ENCODE measurements at places on chromosomes 11 and 22.

DNA sequence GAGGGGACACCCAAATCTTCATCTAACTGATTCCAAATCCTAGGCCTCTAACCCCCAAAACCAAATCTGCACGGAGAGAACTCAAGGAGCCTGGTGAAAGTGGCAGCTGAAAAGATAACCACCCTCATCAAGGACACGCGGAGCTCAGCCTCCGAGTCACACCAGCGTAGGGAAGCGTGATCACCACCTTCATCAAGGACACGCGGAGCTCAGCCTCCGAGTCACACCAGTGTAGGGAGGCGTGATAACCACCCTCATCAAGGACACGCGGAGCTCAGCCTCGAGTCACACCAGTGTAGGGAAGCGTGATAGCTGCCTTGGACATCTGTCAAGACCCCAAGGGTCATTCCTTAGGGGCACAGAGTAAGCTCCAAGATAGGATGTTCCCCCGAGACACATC is 29.3 kb upstream of the SYT8 start:
- DNase-seq: no peak

DNA sequence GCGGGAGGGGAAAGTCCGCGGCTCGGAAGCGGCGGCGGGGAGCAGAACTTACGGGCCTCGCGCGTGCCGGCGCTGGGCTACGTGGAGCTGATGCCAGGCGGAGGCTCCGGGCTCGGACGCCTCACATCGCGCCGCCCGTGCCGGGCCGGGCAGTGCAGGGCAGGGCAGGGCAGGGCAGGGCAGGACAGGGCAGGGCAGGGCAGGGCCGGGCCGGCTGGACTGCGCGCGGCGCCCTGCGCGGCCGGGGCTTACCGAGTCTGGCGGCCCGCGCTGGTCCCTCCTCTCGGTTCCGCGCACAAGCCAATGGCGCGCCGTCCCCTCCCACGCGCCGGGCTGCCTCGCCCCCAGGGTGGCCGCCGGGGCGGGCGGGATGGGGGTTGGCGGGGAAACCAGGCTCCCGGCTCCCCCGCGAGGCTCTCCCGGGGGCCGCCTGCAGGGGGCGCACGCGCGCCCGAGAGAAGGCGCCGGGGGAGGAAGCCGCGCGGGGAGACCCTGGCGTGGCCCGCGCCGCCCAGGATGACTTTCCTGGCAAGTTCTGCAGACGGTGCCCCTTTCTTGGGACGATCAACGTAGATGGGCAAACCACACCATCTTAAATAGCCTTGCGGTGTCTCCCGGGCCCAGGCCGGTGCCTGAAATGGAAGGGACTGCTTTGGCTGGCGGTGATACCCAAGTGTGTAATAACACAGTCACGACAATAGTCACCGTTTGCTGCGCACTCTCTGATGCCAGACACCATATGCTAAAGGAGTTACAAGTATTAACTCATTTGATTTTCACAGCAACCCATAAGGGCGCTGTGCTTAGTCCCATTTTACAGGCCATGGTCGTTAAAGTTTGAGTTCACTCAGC is at the start of gene TP53I11:
Gene TP53I11 (minus strand): TSS at position 259 of the 852 bp plus-strand sequence. CDS start 12,548 bp downstream, outside the sequence.
- peak; percentile 46 for DNase-seq

DNA sequence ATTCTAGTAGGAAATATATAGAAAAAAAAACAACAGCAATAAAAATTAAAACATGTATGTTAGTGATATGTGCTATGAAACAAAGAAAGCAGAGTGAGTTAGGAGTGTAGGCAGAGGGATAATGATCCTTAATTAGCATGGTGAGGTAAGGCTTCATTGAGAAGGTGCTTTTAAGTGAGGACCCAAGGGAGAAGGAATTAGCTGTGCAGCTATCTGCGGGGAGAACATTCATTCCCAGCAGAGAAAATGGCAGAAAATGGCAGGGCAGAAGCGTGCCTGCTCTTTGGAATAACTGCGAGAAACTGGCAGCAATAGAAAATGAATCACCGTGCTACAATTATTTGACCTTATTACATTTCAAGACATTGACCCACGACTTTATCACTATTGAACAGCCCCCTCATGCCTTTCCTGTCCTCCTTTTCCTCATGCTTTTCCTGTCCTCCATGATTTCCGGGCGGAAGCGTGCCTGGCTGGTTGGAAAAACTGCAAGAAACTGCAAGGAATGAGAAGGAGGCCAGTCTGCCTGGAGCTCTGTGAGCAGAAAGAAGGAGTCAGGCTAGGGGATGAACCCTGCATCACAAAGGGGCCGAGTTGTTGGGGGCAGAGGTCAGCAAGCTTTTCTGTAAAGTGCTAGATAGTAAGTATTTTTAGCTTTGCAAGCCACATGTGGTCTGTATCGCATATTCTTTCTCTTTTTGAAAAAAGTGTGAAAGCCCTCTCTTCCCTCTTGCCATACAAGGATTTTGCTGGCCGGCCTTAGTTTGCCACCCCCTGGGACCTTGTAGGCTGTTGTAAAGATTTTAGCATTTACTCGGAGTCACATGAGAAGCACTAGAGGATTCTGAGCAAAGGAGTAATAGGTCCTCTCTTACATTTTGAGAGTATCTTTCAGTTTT is 37.1 kb upstream of the SWAP70 start:
- no peak for DNase-seq

- no peak for DNase-seq
These were observed 1144.0 kb downstream of the BRD1 start for GRCh38 chr22:48683640-48684039.

DNA sequence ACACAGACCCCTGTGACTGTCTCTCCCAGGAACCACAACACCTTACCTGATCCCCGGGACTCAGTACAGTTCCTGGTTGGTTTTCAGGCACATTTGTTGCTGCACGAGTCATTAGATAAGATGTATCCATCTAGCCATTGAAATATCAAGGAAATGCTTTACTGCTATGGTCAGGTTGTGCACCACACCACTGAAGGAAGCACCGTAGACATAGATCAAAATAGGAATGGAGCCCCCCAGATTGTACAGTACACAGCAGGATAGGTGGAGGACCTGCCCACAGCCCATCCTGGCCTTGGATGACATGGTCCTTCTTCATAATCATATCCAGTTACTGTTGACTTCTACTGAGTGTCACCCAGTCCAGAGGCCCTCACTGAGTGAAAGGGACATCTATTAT is 85.9 kb upstream of the LDLRAD3 start:
- no peak for DNase-seq

DNA sequence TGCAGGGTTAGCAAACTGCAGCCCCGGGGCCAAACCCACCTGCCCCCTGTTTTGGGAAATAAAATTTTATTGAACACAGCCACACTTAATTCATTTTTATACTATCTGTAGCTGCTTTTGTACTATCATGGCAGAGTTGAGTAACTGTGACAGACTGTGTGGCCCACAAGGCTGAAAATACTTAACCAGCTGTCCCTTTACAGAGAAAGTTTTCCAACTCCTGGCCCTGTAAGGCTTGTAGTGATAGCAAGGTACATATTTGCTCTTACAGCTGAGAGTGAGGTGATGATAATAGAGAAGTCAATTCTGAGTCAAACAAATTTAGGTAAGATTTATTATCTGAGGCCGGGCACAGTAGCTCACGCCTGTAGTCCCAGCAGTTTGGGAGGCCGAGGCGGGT is 87.4 kb upstream of the SLC6A5 start:
- peak; percentile 71 for DNase-seq

- no peak for DNase-seq
These were observed 38.2 kb upstream of the WEE1 start for GRCh38 chr11:9535189-9535781.

GRCh38 chr22:38823637-38824036 is 20.2 kb downstream of the NPTXR start:
- no peak for DNase-seq

- DNase-seq: no peak
These were observed 3.1 kb downstream of the TAF10 start for GRCh38 chr11:6608726-6609501.

DNA sequence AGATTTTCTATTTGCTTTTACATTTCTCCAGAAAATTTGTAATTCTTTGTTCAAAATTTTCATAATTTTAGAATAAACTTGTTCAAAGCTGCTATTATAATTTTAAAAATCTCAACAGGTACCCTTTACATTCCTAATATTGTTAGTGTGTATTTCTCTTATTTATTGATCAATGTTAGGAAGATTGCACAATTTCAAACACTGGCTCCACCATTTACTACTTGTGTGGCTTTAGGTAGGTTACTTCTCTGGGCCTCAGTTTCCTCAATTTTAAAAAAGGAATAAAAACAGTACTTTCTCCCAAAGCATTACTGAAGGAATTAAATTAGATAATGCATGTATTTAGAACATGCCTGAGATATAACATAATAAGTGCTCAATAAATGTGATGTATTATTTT is 180.2 kb downstream of the SBF2 start:
- no peak for DNase-seq

DNA sequence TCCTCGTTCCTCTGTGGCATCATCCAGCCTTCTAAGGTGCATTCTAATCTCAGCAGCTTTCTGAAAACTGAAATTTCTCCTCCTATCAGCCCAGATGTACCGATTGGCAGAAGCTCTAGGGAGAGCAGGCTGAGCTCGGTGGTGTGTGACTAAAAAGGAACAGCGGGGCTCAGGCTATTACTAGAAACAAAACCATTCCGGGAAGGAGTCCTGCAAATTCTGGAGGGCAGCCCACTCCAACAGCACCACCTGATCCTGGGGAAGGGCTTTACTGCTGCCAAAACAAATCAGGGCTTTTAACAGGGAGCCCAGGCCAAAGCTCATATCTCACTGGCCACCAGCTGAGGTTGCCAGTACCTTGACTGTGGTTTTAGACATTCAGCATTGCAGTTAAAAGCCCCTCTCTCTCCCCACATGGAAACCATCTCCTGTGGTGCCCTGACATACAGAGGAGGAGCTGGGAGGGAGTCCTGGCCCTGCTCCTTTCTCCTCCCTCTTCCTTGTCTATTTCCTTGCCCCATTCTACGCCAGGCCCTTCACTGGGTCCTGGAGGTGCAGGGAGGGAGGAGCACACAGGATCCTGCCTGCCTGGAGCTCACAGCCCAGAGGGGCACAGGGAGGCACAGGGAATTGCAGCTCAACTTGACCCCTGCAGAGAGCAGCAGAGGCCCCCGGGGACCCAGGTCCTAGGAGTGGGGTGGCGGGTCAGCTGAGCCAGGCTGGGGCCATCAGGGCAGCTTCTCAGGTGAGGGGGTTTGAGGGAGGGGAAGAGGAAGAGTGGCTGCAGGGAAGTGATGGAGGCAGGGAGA is 889 bp downstream of the PLAAT4 start:
- DNase-seq: no peak

GRCh38 chr11:119306373-119306890 is 10.5 kb downstream of the MCAM start:
- no peak for DNase-seq

- DNase-seq: peak; percentile 34
These were observed 1.3 kb downstream of the GNG3 start for GRCh38 chr11:62708793-62709192.

DNA sequence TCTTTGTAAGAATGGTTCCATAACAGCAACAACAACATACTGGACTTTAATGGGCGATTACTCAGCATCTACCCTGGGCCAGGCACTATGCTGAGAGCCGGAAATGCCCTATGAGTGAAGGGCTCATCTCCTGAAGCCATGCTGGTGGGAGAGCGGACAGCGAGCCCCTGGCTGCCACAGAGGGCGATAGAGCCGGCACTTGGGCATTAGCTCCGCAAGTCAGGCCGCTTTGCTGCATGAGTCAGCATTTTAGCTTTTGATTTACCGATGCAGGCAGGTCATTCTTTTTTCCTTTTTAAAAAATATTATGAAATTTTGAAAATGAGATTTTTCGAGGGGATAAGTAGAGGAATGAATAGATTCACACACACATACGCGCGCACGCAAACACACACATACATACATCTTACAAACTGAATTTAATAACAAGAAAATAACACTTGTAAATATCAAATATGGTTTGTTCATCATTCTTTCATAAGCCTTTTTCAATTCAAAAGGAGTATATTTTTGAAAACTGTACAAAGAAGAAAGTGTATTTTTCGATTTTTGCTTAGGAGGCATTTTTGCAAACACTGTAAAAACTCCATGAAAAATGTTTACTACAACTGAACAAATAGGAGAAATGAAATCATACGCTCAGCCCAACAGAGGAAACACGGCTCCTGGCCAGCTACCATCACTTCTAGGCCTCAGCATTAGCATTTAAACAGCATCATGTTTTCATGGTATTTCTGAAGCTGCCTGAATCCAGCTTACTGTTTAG is 667.3 kb downstream of the OPCML start:
- no peak for DNase-seq

GRCh38 chr11:62104816-62105653 is 18.8 kb upstream of the INCENP start:
- no peak for DNase-seq

DNA sequence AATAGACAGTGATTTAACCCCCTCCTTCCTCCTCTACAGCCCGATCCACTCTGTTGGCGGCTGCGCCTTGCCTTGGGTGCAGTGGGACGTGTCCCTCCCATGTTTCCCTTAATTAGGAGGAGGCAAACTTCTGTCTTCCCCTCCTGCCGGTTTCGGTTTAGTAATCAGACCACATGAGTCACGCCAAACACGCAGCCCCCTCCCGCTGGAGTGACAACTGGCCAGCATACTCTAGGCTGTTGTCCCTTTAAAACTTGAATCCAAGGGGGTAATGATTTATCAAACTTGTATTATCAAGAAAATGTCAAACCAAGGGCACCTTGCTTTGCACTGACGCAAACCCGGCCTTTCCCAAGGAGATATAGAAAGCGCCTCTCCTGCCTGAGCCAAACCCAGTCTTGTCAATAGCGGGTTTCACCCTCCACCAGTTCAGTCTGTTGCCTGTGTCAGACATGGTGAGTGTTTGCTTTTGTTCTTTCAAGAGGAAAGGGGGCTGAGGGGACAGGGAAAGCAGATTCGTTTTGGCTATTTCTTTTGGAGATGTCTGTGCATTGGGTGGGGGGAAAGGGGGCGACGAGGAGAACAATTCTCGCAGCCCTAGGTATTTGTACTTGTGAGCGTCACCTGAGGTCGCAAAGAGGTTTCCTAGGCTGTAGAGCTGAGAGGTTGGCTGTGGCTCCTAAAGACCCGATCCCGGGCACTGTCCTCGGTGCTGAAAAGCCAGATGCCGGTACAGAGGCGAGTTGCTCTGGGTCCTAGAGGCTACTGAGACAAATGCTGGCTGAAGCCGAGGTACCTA is at the start of gene SLC6A5:
Gene SLC6A5 (plus strand): TSS at position 388 of the 799 bp plus-strand sequence. CDS start 65 bp downstream, at position 453.
- DNase-seq: no peak

GRCh38 chr11:80779905-80780605 is 1339.2 kb upstream of the TENM4 start:
- DNase-seq: no peak

DNA sequence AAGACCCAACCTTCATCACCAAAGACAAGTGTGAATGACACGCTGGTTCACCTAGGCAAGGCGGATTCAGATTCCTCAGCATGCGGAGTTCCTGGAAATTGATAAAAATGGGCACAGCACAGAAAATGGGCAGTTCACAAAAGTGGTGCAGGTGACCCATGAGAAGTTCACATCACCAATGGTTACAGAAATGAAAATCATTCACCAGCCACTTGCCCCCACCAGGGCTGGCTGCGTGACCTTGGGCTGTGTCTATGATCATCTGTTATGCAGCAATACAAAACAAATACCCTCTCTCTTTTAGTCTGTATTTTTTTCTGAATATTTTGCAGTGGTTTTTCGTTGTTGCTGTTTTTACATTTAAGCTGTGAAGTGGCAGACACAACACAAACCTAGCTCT is 415.9 kb downstream of the TBC1D22A start:
- no peak for DNase-seq

DNA sequence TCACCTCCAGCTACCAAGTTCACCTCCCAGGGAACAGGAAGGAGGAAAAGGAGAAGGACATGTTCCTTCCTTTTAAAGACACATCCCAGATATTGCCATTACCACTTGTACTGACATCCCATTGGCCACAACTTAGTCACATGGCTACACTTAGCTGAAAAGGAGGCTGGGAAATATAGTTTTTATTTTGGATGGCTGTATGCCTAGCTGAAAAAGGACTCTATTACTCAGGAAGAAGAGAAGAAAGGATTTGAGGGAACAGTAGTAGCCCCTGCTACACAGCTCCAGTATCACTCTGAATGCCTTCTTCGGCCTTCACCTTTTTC is 2.1 kb upstream of the APOA5 start:
- no peak for DNase-seq
